ENCODE measurements at places on chromosomes 7 and 10.
A peak's percentile ranks its signal among the peaks of the same experiment; 100 is the strongest.

- no peak for DNase-seq
These were observed 19.0 kb downstream of the GBF1 start for GRCh38 chr10:102264371-102264770.

DNA sequence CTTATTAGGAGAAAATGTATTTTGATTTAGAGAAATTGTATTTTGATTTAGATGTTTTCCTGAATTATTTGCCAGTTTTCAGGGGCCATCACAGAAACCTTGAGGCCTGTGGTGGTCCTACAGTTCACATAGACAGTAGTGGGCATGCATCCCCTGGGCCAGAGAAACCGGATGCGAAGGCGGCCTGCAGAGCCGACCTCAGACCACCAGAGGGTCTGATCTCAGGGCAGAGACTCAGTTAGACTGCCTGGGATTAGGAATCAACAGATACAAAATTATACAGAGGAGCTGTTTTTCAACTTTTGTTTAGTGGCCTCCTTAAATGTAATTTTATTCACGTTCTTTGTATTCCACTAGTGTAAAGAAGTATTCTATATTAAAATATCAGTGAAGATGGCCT is 158.4 kb downstream of the PAXIP1 start:
- DNase-seq: no peak

- no peak for DNase-seq
These were observed 231.0 kb downstream of the DIP2C start for GRCh38 chr10:458421-458851.

DNA sequence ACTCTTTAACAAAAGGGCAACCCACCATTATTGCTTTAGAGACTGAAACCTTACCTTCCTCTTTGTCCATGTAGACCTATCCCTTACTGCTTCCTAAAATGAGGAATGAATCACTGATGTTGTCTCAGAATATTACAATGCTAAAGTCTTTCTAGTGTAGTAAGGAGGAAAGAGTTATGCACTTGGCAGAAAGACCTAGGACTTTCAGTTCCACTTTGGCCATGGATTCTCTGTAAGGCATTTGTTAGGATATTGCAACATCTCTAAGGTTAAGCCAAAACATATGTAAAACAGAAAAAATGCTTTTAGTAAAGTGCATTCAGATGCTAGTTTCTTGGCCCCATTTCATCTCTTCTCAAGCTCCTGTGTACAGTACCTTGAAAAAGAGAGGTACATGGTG is 230.9 kb downstream of the PARD3 start:
- no peak for DNase-seq

GRCh38 chr10:8057636-8058273 is 3.3 kb downstream of the GATA3 start:
- DNase-seq: no peak

- no peak for DNase-seq
These were observed 4.4 kb upstream of the FKBP9 start for GRCh38 chr7:32952876-32953275.

- no peak for DNase-seq
These were observed 63.0 kb downstream of the HOXA1 start for GRCh38 chr7:27032839-27033238.

DNA sequence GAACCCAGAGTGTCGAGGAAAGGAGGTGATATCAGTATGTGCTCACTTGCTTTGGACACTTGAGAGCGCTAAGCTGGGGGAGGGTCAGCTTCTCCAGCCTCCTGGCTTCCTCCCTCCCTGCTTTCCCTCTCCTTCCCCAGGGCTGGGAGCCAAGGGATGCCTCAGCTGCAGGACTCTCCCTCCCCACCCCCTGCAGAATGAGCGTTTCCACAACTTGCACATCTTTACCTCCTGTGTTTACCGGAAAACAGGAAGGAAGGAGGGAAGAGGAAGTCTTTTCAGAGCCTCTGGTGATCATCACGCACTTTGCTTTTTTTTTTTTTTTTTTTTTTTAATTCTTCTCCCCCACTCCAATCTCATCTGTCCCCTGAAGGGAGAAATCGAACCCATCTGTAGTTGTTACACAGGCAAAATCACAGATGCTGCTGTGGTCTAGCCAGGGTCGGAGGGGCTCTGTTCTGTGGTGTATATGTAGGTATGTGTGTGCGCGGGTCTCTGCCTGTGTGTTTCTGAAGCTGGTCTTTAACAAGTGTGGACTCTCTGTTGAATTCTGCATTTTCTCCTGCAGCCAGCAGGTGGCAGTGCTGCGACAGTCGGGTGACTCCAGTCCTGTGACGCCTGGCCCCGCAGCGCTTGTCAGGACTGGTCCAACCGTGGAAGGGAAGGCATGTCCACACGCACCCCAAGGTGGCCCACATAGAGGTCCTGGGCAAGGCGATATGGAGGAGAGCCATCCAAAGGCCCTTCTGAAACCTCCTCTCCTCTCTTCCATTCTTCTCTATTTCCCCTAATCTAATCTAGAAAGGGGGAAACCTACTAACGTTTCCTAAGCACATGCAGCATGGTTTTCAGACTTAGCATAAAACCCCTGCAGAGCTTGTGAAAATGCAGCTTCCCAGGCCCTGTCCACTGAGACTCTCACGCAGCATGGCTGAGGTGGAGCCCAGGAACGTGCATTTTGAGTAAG is 257.6 kb downstream of the PLXNA4 start:
- DNase-seq: peak; percentile 77

- no peak for DNase-seq
These were observed 181.5 kb downstream of the THSD7A start for GRCh38 chr7:11650500-11650899.
